Stimulated activated CD8-positive, alpha-beta memory T cell treated with anti-CD3 and anti-CD28 coated beads, Interleukin-4, amount 100 ng/mL, for 48 hours (primary cell): ENCODE measurements at places on chromosomes 1 and 21.

DNA sequence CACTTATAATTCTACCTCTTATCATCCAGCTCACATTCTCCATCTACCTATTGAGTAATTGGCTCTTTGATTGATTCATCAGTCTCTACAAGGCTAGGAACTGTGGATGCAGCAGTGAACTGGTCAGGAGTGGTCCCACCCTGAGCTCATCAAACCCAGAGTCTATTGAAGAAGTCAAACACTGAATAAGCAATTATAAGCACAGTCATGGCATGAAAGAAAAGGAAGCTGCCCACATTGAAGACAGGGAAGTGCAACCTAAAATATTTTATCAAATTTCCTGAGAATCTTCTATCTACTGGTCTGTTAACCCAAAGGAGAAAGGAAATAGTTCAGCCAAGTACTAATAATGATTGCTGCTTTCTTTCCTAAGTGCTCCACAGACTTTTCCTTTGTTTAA is 35.7 kb downstream of the ACP6 start:
- DNase-seq = no peak

DNA sequence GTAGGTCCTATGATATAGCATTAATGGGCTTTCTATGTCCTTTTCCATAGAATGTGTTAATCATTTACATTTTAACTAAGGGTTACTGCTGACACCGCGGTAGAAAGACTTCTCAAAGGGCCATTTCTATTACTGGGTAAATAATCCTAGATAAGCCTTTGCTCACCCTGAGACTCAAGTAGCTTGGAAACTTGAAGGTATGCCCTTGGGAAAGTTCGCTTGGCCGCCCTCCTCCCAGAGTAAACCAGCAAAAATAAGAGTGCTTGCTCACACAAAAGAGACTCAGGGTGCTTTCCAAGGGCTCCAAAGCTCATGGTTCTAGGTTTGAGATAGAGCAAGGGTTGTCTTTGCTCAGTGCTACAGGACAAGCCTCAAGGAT is 85.8 kb upstream of the TMPRSS2 start:
- DNase-seq = peak; percentile 10

DNA sequence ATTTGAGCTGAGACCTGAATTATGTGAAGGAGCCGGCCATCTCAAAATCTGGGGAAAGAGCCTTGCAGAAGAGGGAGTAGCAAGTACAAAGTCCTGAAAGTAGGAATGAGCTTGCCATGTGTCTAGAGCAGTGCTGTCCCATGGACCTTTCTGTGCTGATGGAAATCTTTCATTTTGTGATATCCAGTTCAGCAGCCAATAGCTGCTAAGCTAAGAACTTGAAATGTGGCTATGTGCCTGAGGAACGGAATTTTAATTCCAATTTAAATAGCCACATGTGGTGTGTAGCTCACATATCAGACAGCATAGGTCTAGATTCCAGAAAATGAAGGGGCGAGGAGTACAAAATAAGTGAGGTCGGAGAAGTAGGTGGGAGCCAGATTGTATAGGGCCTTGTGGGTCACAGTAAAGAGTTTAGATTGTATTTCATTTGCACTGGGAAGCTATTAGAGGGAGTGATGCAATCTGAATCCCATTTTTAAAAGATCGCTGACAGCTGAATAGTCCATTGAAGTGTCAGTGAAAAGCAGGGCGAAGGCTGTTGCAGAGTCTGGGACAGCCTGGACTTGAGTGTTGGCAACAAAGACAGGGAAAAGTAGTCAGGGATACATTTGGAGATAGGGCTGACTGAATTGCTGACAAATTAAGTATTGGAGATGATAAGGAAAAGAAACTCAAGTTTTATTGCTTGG is 80.3 kb downstream of the TMEM200B start:
- DNase-seq = no peak

DNA sequence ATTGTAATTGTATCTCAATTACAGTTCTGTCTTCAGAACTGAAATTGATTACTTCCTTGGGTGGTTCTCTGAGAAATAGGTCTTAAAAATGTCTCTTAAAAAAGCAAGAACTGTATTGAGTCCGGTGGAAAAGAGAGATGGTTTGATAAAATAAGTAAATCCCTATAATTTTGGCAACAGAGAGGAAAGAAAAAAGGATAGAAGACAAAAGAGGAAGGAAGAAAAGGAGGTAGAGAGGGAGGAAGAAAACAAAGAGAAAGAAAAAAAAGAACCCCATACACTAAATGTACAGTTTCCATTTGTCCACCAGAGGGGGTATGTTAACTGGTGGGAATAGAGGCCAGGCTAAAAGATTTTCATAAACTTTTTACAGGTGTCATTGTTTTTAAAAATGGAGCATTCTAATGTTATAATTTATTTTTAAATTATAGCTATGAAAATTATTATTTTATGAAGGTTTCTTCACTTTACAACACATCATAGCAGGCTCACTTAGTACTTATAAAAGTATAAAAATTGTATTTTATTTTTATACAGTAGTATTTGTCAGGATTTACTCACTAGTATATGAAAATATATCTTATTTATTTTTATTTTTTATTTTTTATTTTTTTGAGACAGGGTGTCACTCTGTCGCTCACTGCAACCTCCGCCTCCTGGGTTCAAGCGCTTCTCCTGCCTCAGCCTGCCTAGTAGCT is 2.1 kb upstream of the UBE2T start:
- no peak for DNase-seq

GRCh38 chr1:167678422-167678821 is 43.4 kb upstream of the MPZL1 start:
- DNase-seq = no peak

DNA sequence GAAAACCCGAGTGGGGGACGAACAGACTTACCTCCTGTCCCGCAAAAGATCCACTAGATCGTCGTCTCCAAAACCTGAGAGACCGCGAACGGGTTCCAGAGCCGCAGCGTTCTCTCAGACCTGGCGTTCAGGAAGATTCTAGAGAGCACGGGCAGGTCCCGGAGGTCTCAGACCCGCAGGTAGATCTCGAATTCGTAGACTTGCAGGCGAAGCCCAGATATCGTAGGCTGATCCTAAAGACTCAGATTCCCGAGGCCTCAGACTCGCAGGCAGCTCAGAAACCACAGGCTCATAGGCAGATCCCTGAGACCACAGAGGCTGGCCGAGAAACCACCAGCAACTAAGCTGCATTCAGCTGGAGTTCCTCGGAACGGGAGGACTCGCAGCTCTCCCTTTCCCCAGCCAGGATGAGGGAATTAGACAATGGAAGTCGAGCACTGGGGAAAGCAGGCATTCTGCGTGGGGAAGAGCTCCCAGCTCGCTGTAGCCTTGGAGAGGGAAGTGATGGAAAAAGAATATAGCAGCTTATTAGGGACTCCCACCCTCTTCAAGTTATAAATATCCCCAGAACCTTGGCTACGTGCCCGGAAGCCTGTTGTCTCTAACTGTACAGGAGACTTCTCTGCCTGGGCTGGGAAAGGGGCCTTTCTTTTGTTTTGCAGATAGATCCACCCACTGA is at the start of gene ZNF436:
Gene ZNF436, minus strand, starts transcription at position 502 of the 679 bp plus-strand sequence. CDS start 1,831 bp downstream, outside the sequence.
- peak; percentile 49 for DNase-seq

DNA sequence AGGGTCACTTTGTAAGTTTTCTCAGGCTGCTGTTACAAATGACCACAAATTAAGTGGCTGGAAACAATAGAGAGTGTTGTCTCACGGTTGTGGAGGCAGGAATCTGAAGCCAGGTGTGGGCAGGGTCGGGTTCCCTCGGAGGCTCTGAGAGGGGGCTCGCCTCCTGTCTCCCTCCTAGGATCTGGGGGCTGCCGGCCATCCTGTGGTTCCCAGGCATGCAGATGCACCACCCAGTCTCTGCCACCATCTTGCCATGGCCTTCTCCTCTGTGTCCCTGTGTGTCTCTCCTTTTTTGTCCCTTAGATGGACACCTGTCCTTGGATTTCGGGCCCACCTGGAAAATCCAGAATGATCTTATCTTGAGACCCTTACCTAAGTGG is 4.8 kb downstream of the TP73 start:
- DNase-seq = no peak

DNA sequence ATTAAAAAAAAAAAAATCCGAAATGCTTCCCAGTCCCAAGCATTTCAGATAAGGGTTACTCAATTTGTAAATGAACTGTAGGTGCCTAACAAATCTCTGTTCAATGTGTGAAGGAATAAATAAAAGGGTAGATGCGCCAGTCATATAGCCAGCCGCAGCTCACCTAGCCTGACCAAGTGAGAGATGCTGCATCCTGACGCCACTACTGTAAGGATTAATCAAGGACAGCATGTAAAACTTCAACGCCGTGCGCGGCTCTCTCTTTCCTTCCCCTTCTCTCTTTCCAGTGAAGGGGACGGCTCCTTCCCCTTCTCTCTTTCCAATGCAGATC is 441 bp downstream of the PPT1 start:
- no peak for DNase-seq

- no peak for DNase-seq
Observed at GRCh38 chr1:63866084-63866483, 92.3 kb downstream of the ROR1 start.

- no peak for DNase-seq
Observed at GRCh38 chr1:68213843-68214242, 18.5 kb downstream of the WLS start.

GRCh38 chr1:71054791-71055190 is 7.2 kb upstream of the PTGER3 start:
- no peak for DNase-seq

DNA sequence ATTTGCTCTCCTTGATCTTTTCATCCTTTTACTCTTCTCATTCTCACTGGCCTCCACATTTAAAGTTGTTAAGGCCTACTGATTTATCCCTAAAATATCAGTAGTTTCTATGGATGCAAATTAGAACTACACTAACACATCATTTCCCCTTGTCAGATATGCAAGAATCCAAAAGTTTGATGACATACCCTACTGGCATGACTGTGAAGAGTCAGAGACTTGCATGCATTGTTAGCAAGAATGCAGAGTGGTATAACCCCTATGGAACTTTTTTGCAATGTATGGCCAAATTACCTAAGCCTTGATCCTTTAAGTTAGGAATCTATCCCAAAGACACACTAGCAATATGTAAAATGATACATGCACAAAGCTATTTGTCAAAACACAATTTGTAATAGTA is 23.6 kb upstream of the HIVEP3 start:
- no peak for DNase-seq

GRCh38 chr1:18901952-18902522 is 318 bp downstream of the ALDH4A1 start:
- peak; percentile 41 for DNase-seq

GRCh38 chr21:36059823-36060158 is 535 bp downstream of the SETD4 start:
- no peak for DNase-seq

- DNase-seq = peak; percentile 79
Observed at GRCh38 chr1:25616095-25616986, at the start of gene MAN1C1. MAN1C1 (plus strand) TSS chr1:25616791; CDS start chr1:25617798, 1,007 bp downstream.

GRCh38 chr1:164581762-164582161 is 22.8 kb downstream of the PBX1 start:
- DNase-seq = no peak

DNA sequence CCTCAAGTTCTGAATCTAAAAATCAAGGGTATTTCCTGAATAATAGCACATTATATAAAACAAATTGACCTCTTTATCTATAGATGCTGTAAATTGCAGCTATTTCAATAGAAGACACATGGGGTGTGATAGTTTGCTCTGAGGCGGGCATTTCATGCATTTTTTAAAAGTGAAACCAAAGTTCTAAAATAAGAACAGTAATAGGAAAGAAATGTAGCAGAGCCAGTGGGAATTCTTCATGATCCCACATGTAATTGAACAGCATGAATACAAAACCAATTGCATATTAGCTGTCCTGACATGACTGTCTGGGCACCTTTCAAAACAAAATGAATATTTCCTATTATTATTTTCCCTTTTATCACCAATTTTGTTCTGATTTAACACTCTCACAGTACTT is 85.0 kb downstream of the RGS21 start:
- no peak for DNase-seq

DNA sequence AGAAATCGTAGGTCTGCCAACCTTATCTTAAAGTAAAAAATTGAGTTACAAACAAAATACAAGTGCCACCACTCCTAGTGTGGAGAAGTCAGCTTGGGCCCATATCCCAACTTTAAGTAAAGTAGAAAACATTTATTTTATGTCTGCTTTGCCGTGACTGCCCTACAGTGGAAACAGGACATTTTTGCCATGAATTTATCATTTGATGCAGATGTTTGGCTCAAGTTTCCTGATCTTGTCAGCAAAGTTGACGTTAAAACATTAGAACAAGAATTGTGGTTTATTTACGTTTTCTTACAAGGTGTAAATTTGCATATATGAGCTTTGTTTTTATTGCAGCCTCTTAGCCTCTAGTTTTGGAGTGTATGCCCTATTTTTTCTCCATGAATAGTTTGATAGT is 17.1 kb upstream of the KCNJ15 start:
- DNase-seq = no peak

DNA sequence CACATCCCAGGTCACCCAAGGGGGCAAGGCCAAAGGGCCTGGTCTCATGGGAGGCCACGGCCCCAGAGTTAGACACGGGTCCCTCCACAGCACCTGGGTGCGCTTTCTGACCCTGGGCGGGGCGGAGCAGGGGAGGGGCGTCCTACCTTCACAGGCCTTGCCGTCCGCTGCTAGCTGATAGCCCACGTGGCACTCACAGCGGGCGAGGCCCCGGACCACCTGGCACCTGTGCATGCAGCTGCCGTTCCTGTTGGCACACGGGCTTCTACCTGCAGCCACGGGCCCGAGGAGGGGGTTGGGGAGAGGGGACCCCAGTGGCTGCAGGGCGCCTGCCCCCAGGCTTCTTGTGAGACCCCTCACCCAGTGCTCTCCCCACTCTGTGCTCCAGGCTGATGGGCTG is 59.9 kb downstream of the ARHGEF16 start:
- DNase-seq = no peak

GRCh38 chr1:159211331-159212136 is 6.9 kb downstream of the ACKR1 start:
- peak; percentile 77 for DNase-seq

DNA sequence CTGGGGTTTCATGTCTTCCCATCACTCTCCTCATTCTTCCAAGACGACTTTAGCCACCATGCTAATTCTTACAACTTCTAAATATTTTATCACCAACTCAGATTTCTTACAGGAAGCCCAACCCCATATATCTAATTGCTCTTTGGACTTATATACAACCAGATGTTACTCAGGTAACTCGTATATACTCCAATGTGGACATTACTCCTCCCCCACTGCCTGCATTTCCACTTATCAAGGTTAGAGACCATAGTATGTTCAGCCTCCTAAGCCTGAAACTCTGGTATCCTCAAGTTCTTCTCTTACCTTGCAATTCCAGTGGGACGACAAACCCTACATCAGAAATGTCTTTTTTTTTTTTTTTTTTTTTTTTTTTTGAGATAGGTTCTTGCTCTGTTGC is 2.7 kb upstream of the RCC1 start:
- DNase-seq = no peak

GRCh38 chr1:186670297-186671135 is 9.7 kb downstream of the PTGS2 start:
- DNase-seq = no peak

- DNase-seq = no peak
Observed at GRCh38 chr1:156119503-156120209, 5.1 kb downstream of the LMNA start.

DNA sequence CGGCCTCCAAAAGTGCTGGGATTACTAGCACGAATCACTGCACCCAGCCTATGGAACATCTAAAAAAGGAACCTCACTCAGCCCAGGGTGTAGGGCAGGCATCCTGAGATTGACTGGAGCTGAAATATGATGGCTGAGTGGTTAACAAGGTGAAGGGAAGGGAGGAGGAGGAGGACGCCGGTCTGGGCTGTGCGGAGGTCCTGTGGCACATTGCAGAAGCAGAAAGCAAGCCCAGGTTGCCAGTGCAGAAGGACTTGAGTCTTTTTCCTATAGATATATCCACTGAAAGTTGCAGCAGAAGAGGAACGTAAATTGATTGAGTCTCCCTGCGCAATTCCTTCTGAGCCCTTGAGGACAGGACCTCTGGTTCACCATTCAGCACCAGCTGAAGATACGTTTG is 1.5 kb upstream of the KIF17 start:
- DNase-seq = no peak

- no peak for DNase-seq
Observed at GRCh38 chr1:16164213-16165072, 8.6 kb upstream of the EPHA2 start.
